Activated CD4-positive, alpha-beta T cell treated with anti-CD3 and anti-CD28 coated beads, Interleukin-2, amount 10 ng/mL, durations not matched to agents 24 days and 14 days (primary cell): ENCODE measurements at places on chromosomes 16 and 17.

GRCh38 chr17:17897442-17897841 lies 60.7 kb upstream of the SREBF1 start:
- DNase-seq: no peak

DNA sequence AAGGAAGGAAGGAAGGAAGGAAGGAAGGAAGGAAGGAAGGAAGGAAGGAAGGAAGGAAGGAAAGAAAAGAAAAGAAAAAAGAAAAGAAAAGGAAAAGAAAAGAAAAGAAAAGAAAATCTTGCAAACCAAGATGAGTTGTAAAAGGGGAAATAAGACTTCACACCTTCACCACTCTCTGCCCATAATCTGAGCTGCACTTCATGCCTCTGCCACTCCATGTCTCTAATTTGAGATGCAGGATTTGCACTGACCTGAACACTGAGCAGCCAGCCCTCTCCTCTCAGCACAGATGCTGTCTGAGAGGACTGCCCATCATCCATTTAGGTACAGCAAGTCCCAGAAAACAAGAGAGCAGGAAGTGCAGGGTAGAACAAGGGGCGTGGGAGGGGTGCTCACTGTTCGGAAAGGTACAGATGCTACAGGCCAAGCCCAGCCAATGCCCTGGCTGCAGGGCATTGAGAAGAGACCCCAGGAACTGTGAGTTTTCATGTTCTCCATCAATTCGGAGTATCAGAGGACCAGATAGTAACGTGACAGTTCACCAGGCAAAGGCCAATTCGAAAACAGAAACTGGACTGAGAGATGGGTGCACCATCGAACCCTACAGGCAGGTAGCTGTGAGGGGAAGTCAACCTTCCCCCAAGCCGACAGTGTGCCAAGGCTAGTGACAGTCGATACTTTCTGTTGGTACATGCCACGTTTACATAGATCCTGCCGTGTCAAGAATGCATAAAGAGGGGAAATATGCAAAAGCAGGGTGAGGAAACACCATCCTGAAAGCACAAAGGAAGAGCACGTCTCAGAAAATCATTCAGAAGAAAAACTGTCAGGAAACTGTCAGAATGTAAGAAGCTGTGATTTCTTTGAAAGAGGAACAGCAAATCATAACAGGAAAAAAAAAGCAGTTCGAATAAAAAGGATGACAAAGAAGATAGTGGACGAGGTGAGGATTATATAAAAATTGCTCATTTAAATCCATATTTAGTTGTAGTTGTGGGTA lies 142.0 kb upstream of the RCVRN start:
- no peak for DNase-seq

GRCh38 chr17:49764559-49765180 lies 739 bp upstream of the FAM117A start:
- DNase-seq: no peak

- no peak for DNase-seq
Measured at GRCh38 chr16:13611596-13611995, 308.4 kb upstream of the ERCC4 start.

DNA sequence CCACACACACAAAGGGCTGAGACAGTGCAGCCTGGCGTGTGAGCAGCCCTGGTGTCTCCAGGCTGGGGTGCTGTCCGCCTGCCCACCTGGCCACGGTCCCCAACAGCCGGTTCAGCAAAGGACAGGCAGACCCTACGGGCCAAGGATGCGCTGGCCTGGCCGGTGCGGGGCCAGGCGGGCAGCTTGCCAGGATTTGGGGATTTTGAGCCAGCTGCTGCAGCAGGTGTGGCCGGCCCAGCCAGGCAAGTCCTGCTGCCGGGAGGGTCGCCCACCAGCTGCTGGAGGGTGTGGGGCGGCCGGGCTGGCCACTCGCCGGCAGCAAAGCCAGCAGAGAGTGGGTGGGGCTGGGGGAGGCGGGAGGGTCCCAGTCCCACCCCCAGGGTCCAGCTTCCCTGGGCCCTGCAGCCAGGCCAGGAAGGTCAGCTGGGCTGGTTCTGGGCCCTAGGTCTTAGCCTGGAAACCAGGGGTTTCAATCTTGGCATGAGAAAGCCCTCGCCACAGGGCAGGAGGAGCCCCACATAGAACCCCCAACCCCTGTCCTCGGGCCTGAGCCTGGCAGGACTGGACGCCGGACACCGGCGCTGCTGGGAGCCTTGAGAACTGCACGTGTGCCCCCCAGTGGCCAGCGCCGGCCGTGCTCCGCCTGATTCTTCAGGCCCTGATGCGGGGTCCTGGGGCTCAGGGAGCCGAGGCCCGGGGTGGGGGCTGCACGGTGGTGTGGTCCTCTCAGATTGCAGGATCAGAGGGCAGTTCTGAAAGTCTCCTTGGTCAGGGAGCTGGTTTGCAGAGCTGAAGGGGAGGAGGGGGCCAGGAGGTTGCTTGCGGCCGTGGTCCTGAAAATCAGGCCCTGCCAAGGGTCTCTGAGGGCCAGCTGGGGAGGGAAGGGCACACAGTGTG lies 17.6 kb upstream of the SSTR5 start:
- DNase-seq: peak; percentile 76
